ENCODE measurements at places on chromosomes 6 and 20.
A peak's percentile ranks its signal among the peaks of the same experiment; 100 is the strongest.

- no peak for DNase-seq
Observed at GRCh38 chr6:170403451-170403850, 96.9 kb downstream of the FAM120B start.

GRCh38 chr6:152233547-152234320 is 403.4 kb downstream of the SYNE1 start:
- no peak for DNase-seq

GRCh38 chr6:134809130-134809529 is 140.8 kb downstream of the ALDH8A1 start:
- no peak for DNase-seq

DNA sequence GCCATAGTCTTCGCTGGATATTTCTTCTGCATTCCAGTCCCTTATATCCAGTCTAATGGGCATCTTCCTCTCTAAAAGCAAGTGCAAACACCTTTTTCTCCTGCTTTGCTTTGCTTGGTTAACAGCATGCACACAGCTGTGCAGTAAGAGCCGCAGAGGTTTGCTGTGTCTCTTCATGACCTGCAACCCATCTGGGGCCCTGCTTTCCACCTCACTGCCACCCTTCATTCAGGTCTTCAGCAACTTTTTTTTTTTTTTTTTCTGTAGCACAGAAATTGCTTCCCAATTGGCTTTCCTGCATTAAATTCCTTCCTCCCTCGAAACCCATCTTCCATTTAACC is 14.4 kb downstream of the NEDD9 start:
- no peak for DNase-seq

DNA sequence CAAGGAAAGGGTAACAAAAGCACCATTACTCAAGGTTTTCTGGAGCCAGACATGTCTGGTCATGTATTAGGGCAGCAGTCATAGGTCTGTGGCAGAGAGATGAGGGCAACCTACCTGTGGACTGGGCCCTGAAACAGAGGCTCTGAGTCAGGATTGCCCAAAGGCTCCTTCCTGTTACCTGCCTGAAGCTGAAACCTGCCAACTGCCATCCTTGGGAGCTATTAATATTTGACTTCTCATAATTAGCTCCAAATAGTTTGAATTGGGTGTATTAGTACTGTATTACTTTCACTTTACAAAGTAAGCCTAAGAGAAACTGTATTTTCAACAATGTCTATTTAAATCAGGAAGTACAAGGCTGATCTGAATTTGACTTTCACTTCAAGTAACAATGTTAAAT is 72.0 kb upstream of the TBX18 start:
- DNase-seq = no peak

- DNase-seq = no peak
Observed at GRCh38 chr20:20491110-20491783, 123.3 kb downstream of the INSM1 start.

GRCh38 chr6:11667876-11668275 is 110.7 kb downstream of the ADTRP start:
- no peak for DNase-seq

- peak; percentile 82 for DNase-seq
Observed at GRCh38 chr6:136723780-136724179, 68.5 kb downstream of the MAP3K5 start.

DNA sequence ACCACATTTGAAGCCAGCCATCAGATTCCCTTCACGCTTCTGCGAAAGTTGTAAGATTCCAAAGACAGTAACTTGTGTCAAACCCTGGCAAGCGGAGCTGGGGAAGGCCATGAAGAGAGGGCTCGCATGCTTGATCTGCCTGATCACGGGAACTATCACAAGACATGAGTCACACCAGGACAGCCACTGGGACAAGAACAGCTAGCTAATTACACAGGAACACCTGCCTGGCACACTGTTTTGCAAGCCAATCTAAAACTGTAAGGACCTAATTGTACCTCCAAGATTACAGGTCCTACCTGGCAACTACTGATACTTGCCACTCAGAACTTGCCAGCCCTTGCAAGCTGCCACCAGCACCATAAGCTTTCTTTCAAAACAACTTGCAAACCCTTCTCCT is 289.3 kb downstream of the KIF16B start:
- DNase-seq = no peak

- no peak for DNase-seq
Observed at GRCh38 chr6:145080651-145081050, 654.7 kb downstream of the EPM2A start.

DNA sequence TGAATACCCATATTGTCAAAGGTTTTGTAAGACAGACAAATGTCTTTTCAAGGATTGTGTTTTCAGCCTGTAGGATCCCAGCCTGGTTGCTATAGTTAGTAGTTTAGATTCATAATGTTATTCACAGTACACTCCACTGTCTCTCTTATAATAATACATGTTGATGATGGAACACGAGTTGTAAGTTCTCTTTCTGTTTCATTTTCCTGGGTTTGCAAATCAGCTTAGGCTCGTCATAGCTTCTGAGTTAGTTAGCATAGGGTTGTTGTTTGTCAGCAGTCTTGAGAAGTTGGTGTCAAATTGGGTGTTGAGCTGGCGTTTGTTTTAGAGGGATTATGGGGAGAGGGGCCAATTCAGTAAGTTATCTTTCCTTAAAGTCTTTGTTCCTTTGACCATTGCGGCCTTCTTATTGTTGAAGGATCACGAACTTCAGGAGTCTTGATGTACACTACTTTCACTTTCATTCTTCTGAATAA is 45.8 kb downstream of the QKI start:
- DNase-seq = peak; percentile 57

GRCh38 chr6:113763876-113764275 is 93.3 kb upstream of the MARCKS start:
- peak; percentile 93 for DNase-seq

DNA sequence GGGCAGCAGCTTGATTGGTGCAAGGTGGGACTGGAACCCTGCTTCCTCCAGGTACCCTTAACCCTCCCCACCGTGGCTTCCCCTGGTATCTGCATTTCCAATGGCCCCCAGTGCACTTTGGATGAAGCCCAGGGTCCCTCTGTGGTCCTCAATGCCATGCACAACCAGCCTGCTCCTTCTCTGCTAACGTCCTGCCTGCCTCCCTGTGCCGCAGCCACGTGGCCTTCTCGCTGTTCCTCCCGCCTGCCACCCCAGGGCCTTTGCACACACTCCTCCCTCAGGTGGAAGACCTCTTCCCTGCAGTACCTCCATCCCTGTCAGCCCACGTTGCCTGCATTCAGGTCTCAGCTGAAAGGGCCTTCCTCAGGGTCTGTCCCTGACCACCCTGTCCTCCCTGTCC is 101.6 kb downstream of the BMP7 start:
- DNase-seq = no peak

- DNase-seq = no peak
Observed at GRCh38 chr20:58243653-58244410, 15.4 kb upstream of the ANKRD60 start.

Data from inflammatory macrophage treated with lipopolysaccharide for 1 hour (primary cell).